ENCODE measurements at places on chromosomes 12 and 14. TPM values are rescaled to one million over a fixed set of nuclear protein-coding genes. Genes with fewer than 3 reads are reported as not detected.

Gene PIWIL1
- polyA plus RNA-seq, result not detected

Gene PMEL
- not detected for polyA plus RNA-seq

Gene BBOF1
- polyA plus RNA-seq, result 8.2 TPM

Gene DBX2
- 0.19 TPM for polyA plus RNA-seq

Gene KCNC2
- polyA plus RNA-seq, result not detected

Gene RHEBL1
- polyA plus RNA-seq, result 6.9 TPM

Gene SDSL
- polyA plus RNA-seq, result 4.2 TPM

Gene CDH24
- not detected for polyA plus RNA-seq

Gene DHRS2
- not detected for polyA plus RNA-seq

Gene STYX
- polyA plus RNA-seq, result 11.5 TPM

Gene GSC
- polyA plus RNA-seq, result not detected
